ENCODE measurements at places on chromosomes 4 and X.

- no peak for DNase-seq
Observed at GRCh38 chrX:40199704-40200103, 101.9 kb upstream of the BCOR start.

DNA sequence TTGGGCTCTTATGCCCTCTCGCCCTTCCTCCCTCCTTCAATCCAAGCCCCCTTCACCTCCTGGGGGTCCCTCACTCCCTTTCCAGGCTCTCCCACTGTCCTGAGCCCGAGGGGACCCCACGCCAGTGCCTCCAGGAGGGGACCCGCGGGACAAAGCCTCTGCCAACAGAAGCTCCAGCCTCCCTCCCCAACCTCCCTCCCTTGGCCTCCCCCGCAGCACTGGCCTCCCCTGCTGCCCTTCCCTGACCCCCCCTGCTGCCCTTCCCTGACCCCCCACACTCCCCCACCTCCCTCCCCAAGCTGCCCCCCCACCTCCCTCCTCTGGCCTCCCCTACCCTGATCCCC lies 71.0 kb upstream of the MXD4 start:
- no peak for DNase-seq

DNA sequence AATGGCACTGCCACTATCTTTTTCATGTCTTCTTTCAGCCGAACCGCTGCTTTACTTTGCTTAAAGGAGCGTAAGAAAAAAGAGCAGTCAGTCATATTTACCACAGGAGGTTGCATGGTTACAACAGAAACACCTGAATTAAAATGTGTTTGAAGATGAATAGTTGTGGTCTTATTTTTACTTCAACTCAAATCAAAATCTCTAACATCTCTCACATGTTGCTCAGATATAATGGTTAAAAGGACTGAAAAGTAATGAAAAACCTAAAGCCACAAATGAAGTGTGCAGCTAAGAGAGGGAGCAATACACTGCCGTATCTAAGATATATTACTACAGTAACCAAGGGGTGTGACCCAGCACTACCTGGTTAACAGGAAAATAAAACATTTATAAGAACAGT lies 27.4 kb downstream of the FAM13A start:
- DNase-seq, result no peak

GRCh38 chr4:173506597-173507211 lies 23.3 kb downstream of the HAND2 start:
- DNase-seq, result no peak

DNA sequence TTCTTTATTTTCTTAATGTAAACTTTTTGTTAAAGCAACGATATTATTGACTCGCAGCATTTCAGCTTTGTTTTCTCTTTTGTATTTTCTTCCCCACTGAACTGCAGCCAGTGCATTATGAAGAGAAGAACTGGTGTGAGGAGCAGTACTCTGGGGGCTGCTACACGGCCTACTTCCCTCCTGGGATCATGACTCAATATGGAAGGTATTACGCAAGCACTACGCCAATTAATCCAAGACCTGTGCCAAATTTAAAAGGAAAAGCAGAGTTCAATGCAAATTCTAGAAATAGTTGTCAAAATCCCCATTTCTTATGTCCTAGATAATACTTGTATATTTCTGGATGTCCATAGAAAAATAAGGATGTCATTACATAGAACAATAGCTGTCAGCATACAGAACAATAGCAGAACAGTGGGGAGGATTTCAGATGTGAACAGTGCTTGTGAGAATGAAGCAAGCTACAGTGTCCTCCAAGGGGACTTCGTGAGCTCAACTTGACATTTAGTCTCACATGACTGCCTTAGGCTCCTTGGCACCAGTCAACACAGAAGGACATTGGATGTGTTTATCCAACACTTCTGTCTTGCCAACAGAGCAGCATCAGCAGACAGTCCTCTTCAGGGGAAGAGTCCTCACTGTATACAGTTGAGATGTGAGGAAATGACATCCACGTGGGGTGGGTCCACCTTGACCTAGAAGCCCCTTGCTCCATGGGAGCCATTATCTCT lies 85.9 kb downstream of the MAOA start:
- DNase-seq, result no peak

GRCh38 chr4:139537292-139537691 lies 18.7 kb downstream of the SETD7 start:
- DNase-seq, result no peak

- no peak for DNase-seq
Observed at GRCh38 chr4:55568905-55569504, 22.3 kb upstream of the CLOCK start.

DNA sequence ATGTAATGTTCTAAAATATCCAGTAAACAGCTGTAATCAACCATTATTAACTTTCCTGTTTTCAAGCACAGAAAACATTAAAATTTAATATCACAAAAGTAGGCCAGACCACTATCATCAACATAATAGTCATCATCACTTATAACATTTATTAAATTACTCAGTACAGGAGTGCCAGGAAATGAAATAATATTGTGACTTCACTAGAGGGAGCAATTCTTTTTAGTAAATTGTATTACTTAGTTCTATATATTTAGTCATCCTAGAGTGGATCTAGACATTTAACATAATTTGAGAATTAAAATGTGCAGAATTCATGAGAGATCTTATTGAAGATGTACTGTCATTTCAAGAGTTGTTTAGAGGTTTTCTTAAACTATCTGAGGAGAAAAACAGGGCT lies 33.6 kb downstream of the PITX2 start:
- DNase-seq, result no peak

DNA sequence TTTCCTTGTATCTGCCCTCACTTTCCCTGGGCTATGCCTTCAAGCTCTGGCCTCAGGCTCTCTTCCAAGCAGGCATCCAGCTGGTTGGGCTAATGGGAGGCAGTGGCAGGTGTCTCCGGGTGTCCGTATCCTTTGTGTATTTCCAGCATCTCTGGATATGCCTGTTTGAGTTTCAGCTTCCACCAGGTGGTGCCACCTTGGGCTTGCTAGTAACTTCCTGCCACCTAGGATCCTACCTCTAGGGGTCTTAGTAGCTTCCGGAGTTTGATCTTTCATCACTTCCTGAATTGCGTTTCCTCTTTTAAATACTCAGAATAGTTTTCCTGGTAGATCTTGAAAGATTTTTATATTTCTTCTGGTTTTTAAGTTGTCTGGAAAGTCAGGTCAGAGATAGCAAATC lies 23.2 kb upstream of the ANOS1 start:
- no peak for DNase-seq

- no peak for DNase-seq
Observed at GRCh38 chrX:130039847-130040246, 57.4 kb downstream of the BCORL1 start.

- no peak for DNase-seq
Observed at GRCh38 chrX:33188286-33188685, 23.1 kb downstream of the DMD start.

DNA sequence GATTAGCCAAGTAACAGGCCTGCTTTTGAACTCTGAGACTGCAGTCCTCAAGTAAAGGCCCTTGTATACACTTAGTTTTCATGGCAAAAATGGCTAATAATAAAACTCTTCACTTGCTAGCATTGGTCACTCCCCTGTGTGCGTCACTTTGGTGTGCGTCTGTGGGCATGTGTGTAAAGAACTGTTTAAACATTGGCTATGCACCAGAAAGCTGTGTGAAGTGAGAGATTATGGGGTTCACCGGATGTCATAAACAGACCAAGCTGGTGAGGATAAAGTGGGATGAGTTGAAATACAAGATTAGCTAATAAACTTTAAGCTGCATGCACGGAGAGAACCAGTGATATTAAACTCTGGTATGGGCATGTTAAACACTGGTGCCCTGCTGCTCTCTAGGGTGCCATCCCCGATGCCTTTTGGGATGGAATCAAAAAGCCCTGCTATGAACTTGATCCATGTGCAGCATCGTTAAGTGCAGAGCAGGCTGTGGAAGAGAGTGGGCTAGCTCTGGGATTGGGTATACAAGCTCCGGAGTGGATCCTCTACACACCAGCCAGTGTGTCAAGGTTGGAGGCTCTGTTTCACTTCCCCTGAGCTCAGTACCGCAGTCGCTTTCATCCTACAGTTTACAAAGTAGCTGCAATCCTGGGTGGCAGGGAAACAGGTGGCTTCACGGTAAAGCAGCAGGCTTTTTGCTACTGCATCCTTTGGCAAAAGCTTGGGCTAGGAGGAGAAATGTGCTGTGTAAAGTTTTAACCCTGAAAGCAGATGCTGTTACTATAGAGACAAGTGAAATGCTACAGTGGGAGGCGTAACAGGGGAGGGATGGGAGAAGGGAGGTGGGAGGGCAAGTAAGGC lies 108.3 kb upstream of the SLC4A4 start:
- no peak for DNase-seq

GRCh38 chr4:14095831-14096230 lies 468.3 kb upstream of the BOD1L1 start:
- no peak for DNase-seq

DNA sequence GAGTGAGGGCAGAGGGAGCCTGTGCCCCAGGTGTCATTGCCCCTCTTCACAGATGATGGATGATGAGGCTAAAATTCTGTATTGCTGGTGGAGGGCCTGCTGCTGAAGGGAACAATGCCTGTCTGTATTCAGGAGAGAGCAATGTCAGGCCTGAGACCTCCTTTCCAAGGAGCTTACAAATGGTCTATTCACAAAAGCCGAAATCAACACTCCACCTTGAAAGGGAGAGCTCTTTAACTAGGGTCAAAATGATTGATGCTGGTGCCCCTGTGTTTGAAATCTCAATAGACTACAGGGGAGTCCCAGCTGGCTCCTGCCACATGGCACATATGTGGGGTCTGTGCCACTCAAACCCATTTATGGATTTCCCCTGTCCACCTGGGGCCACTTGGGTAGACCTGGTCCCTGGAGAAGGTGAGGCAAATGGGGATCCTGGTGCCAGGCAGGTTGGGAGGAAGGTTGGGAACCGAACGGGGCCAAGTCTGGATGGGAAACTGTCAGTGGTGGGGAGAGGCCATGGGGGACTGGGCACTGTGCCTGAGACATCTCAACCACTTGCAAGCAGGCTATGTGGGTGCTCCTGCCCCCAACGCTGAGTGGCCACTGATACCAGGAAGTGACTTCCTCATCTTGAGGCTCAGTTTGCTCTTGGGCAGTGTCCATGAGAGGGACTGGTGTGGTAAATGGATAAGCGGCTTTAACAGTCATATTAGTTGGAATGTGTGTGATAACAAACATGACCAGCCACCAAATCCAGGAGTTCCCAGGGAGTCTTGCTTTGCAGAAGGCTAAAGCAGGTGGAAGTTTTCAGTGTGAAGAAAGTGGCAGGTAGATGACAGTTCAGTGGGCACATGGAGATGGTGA lies 223.8 kb upstream of the PSAPL1 start:
- no peak for DNase-seq

DNA sequence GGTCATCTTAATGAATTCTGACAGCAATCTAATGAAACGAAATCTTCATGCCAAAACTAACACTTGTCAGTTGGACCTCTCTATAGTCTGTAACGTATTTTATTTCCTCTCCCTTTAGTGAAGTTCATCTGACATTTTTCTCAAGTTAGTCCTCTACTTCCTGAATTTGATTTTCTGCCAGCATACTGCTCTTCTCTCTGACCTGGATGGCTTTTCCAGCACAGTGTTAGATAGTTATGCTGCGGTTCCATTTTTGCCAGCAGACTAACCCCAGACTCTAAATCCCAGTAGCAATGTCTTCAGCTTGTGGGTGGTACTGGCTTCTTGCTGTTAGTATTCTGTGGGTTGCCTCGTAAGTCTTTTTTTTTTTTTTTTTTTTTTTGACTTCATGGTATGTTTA lies 146.7 kb upstream of the VEGFC start:
- DNase-seq, result no peak

DNA sequence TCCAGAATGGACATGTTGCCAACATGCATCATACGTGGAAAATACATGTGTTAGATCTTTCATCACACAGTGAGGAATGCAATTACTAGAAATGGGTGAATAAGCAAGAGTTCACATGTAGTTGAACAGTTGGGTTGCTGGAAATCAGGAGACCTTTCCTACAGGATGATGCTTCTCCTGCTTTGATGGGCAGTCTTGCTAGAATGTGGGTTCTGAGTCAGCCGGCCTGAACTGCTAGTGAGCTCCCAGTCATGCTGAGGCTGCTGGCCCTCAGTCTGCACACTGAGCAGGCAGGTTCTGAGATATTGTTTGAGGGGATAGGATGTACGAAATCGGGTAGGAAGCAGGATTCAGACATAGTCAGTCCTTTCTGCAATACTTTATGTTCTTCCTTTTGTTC lies 20.2 kb downstream of the MSL3 start:
- DNase-seq, result no peak

DNA sequence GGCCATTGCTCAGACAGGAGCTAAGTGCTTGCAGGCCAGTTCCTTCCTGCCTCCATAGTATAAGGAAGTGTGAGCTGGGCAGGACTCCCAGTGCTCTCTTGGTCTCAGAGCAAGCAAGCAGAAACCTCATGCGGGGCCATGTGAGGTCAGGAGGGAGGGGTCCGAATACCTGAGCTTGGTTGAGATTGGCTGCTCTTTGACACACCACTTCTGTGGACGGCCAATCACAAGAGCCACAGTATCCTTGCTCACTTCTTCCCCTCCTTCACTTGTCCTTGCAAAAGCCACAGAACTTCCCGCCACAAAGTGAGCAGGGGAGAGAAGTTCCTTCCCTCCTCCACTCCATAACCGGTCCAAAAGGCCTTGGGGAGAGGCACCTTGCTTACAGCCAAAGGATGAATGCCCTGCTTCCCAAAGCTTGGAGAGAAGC lies 56.7 kb downstream of the PRPS1 start:
- no peak for DNase-seq

- DNase-seq, result no peak
Observed at GRCh38 chrX:153614818-153615217, 15.9 kb upstream of the CCNQ start.

- no peak for DNase-seq
Observed at GRCh38 chr4:84733343-84734033, 150.6 kb downstream of the CDS1 start.

DNA sequence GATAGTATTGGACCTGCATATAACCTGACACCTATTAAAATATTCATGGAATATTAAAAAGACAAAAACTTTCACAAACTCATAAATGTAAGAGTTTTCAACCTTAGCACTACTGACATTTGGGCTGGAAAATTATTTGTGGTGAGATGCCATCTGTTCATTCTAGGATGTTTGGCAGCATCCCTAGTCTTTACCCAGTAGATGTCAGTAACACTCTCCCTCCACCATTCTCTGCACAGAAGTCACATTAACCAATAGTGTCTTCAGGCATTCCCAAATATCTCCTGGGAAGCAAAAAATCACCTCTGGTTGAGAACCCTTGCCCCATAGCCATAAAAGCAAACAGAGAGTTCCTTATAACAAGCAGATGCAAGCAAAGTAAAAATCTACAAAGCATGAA lies 41.4 kb upstream of the NDST4 start:
- DNase-seq, result no peak

GRCh38 chr4:102807345-102807744 lies 20.0 kb downstream of the UBE2D3 start:
- no peak for DNase-seq
